NB4 (cell line): ENCODE measurements at places on chromosomes 2 and 18.

DNA sequence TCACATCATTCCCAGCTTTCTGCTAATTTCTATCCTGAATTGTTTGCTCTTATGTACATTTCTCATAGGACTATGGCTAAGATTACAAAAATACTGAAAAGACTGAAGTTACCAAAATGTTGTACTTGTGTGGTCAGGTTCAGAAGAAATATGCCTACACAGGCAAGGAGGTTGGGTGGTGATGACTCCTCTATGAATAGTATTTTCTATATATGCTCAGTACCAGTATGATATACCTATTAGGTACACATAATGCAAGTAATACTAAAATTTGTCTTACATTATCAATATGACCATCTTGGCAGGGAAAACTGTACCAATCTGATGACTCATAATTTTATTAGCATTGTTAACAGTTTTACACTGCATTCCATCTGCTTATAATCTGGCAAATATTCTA lies 12.2 kb upstream of the ORC2 start:
- DNase-seq, result no peak

- peak; percentile 11 for DNase-seq
Observed at GRCh38 chr2:6846967-6847681, 18.6 kb downstream of the CMPK2 start.

DNA sequence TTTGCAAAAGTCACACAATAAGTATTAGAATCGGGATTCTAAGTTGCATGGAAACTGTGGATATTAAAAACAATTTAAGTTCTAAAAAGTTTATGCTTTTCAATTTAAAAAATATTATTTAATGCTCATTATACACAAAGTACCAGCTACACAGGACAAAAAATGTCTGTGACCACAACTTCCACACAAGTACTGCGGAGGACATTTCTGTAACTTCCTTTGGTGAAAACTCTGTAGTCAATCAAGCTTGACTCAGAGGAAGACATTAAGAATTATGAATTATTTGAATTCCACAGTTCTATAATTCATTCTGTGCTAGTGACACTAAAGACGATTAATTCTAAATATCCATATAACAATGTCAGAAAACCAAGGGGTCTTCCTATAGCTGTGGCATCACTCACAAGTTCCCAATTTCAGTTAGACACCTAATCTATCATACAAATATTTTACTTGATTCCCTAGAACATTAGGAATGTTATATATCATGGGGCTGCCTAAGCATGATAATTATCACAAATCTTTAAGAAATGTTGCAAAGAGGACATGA lies 120.5 kb downstream of the AFF3 start:
- no peak for DNase-seq

- peak; percentile 50 for DNase-seq
Observed at GRCh38 chr2:88199912-88200682, 30.0 kb downstream of the THNSL2 start.

DNA sequence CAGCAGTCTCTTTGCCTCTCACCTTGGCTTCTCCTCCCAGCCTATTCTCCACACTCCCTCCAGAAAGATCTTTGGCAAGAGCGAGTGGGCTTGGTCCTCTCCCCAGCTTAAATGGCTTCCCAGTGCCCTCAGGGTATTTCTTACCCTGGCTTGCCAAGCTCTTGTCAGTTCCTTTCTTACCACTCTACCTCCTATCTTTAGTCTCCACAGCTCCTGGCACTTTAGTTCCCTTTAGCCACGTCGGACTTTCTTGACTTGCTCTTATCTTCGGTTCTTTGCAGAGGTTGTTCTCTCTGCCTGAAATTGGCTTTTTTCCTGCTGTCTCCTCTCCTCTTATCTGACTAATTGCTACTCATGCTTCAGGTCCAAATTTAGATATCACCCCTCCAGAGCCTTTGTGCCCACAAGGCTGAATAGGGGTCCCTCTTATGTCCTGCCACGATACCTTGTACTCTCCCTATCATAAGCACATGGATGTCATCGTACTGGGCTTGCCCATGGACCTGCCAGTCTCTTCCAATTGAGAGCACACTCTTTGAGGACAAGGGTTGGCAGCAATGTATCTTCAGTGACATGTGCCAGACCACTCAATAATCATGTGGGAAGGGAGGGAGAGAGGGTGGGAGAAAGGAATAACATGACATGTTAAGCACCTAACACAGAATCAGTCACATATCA lies 131.7 kb upstream of the CTAGE1 start:
- DNase-seq, result no peak

DNA sequence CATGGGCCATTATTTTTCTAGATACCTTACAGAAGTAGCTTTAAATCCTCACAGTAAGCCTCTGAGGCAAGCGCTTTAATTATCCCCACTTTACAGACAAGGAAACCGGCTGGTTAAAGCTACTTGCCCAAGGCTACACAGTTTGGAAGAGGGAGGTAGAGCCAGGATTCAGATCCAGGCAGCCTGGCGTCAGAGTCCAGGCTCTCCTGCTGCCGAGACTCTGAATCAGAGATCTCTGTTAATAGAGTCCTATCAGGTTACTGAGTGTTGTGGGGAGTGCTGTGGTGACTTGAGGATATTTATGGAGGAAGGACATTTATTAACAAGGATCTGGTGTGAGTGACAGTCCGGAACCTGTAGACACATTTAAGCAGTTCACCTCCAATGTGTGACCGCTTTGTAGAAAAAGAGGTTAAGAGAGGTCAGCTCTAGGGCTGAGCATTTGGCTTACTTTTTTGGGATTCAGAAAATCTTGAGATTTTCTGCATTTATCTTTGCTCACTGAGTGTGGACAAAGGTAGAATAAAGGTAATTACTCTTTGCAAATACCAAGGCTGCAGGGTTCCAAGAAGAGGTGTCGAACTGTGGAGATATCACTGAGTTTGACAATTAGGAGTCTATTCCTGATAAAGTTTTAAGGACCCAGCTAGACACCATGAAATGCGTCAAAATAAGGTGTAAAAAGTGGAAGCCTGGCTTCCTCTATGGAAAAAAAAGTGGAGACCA lies 1.6 kb upstream of the CEP192 start:
- peak; percentile 6 for DNase-seq

GRCh38 chr2:50066873-50067272 lies 912.6 kb upstream of the FSHR start:
- no peak for DNase-seq

GRCh38 chr18:79400591-79401381 lies 5.1 kb downstream of the NFATC1 start:
- DNase-seq, result no peak

- DNase-seq, result no peak
Observed at GRCh38 chr2:233227346-233227978, 24.0 kb upstream of the ATG16L1 start.

- DNase-seq, result no peak
Observed at GRCh38 chr2:172242471-172242870, 139.8 kb upstream of the DLX2 start.

DNA sequence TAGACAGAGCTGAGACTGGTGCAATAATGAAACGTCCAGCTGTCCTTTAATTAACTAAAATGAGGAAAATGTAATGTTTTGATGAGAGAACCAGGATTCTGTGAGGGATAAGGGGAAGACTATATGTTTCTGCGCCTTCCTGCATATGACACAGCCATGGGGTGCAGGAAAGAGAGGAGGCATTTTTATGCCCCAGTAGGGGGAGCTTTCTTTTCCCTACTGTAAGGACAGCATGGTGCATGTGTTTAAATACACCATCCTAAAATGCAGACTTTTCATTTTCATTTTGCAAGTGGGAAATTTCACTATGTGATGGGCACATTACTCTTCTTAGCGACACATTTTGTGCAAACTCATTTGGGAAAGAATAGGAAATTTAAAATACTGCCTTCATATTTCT lies 446.1 kb downstream of the ARHGAP15 start:
- peak; percentile 27 for DNase-seq

GRCh38 chr2:197626965-197627625 lies 48.3 kb downstream of the RFTN2 start:
- peak; percentile 20 for DNase-seq
